ENCODE measurements at places on chromosomes 12 and 14.

DNA sequence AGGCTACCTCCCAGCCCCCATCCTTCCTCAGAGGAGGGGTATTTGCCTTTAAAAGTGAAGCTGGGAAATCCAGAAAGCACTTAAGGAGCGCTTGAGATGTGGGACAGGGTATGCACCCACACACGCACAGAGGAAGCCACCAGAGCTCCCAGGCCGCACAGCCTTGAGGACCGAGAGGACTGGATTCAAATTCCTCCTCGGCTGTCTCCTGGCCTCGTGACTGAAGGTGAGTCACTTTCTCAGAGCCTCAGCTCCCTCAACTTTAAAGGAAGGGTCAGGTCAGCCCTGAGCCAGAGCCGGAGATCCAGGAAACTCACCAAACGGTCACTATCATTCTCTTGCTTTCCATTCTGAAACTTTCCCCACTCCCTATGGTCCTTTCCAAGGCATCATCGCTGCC lies 37.6 kb downstream of the BCL11B start:
- DNase-seq = no peak

GRCh38 chr12:18591473-18591872 lies 146.3 kb downstream of the PLCZ1 start:
- DNase-seq = no peak

DNA sequence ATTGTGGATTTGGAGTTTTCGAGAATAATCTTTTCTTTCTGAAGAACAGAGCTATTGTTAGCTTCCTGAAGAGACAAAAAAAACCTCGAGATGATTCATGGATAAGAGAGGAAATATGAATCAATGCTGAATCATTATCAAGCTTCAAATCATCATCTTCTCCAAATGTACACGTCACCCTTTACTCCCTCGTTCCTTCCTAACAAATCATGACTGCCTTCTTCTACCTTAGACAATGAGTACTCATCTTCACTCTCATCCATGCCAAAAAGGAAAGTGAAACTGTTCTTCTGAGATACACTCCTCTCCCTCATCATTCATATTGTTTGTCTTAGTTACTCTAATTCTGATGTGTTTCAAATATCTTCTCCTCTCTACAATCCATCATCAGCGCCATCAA lies 1115.8 kb upstream of the ATXN7L3B start:
- peak; percentile 79 for DNase-seq

DNA sequence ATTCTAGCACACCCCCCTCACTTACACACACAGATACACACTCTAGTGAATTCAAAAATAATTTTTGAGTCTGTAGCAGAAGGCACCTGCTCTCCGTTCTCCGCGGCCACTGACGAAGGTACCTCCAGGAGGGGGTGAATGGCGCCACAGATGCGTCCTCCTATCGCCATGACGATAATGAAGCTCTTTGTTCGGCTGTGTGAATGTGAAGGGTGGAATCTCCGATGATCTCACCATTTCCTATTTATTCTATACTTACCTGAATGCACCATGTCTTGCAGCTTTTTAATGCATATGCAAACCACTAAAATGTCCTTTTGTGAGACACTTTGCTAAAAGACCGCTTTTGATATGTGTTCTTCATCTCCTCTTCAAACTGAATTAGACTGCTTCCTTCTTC lies 162.7 kb downstream of the EGLN3 start:
- DNase-seq = no peak

- DNase-seq = no peak
Observed at GRCh38 chr12:130800312-130800711, 38.7 kb downstream of the STX2 start.

GRCh38 chr12:80632835-80633234 lies 74.6 kb upstream of the MYF6 start:
- no peak for DNase-seq

- DNase-seq = no peak
Observed at GRCh38 chr12:111597831-111598636, 1.1 kb downstream of the ATXN2 start.

GRCh38 chr12:66156654-66157053 lies 13.1 kb downstream of the TMBIM4 start:
- no peak for DNase-seq

GRCh38 chr12:48889679-48890078 lies 24.0 kb upstream of the RND1 start:
- DNase-seq = no peak

- DNase-seq = no peak
Observed at GRCh38 chr14:96285667-96286066, 29.7 kb downstream of the BDKRB1 start.

- DNase-seq = no peak
Observed at GRCh38 chr14:68502230-68502629, 290.6 kb downstream of the ZFP36L1 start.

DNA sequence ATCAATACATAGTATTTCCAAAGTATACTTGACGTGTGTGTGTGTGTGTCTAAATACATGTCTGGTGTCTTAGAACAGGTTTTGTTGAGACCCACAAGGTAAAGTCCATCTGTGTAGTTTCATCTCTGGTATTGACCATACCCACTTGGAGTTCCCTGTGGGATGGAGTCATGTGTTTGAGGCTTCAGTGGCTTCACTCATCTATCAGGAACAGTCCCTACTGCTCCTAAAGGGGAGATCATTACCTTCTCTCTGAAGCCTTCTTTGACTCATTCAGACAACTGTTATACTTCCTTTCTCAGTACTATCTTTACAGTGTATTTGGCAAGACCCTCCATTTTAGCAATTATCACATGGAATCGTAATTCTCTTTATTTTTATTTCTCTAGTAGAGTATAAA lies 14.2 kb downstream of the RAB21 start:
- DNase-seq = no peak

DNA sequence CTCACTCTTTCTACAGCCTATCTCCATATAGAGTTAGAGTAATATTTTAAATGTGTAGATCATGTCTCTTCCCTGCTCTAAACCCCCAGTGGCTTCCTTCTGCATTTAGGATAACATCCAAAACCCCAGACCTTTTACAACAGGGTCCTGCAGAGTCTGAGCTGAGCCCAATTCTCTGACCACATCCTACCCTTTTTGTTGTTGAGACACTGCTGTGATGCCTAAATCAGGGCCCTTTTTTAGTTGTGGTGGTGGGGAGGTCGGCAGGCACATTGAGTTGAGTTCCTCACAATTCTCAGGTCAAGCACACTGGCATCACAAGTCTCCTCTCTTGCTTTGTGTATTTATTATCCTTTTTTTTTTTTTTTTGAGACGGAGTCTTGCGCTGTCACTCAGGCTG lies 1.8 kb upstream of the DDX47 start:
- DNase-seq = no peak

Data from HS-5 (cell line).